ENCODE measurements at places on chromosomes 3 and 15. TPM values are rescaled to one million over a fixed set of nuclear protein-coding genes. Genes with fewer than 3 reads are reported as not detected.

- no peak for DNase-seq
These were observed 55.8 kb upstream of the PDZRN3 start for GRCh38 chr3:73680391-73681095.

Gene LRRC31
- not detected for total RNA-seq

DNA sequence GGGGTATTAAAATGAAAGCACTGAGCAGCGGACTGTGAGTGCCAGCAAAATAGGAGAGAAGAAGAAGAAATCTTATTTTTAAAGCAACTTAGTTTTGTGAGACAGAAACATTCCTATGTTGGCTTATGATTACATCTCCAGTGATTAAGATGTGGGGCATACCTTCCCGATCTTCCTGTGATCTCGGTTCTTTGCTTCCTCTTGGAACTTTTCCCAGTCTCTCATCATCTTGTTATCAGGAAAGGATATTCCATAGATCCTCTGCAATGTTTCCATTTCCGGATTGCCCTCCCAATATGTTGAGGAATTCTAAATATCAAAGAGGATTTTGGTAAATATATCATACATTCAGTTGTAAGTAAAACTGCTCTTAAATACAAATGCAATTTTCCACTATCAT, 22.2 kb downstream of the TARS3 start:
- DNase-seq, result no peak

DNA sequence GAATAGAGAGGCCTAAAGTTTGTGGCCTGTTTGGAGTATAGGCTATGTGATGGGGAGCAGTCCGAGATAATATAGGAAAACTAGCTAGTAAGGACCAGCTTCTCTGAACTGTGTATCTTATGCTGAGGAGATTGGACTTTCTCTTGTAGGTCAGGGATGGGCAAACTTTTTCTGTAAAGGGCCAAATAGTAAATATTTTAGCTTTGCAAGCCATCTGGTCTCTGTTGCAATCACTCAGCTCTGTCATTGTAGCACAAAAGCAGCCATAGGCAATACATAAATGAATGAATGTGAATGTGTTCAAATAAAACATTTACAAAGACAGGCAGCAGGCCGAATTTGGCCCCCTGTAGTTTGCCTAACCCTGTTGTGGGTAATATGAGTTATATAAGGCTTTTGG, 24.5 kb downstream of the TMOD3 start:
- no peak for DNase-seq

Gene KBTBD8
- total RNA-seq, result 1.1 TPM

- no peak for DNase-seq
These were observed 1.3 kb downstream of the LRRC15 start for GRCh38 chr3:194367992-194368841.

Gene NPAP1
- not detected for total RNA-seq

DNA sequence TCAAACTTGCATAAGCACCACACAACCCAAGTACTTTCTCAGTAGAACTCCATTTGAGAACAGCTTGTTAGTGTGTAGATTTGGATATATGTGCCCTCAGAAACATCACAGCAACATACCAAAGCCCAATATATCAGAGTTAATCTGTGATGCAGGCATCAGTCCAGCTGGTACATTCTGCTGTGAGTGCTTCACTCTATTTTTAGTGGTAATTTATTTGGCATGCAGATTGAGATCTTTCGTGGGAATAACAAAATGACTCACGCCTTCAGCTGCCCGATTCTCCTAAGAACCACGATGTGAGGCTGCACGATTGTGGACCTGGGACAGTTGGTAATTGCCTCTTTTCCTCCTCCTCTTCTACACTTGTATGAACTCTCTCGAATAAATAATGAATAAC, 730.7 kb downstream of the SQOR start:
- DNase-seq, result no peak

Gene ERICH6
- not detected for total RNA-seq

DNA sequence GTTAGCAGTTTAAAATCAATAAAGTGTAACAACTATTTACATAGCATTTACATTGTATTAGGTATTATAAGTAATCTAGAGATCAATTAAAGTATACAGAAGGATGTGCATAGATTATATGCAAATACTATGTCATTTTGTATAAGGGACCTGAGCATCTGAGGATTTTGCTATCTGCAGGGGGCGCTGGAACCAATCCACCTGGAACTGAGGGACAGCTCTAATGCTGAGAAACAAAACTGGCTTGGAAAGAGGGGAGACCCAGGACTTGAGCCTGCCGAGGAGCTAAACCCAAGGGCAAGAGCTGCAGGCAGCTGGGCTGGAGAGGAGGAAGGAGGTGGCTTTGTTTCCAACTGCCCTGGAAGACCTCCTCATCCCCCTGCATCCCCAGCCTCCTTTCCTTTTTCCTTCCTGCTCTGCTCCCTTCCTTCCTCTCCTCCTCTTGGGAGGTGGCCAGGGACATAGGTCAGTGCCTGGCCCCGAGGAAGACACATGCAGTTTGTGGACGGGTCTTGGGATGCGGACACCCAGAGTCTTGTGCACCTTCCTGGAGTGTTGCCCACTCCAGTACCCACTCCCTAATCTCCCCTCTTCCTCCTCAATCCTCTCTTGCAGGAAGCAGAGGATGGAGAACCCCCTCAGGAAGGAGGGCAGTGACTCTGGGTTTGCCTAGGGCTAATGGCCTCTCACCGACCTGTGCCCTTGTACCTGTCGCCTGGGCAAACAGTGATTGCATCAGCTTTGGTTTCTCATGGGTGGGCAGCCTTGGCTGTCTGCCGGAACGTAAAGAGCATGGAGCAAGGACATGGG, 825 bp upstream of the RTP3 start:
- no peak for DNase-seq

GRCh38 chr3:145294572-145294971, 866.4 kb downstream of the PLOD2 start:
- DNase-seq, result no peak

- DNase-seq, result no peak
These were observed 45.2 kb downstream of the C2CD4B start for GRCh38 chr15:62119874-62120273.

Gene INO80
- total RNA-seq, result 22.6 TPM

DNA sequence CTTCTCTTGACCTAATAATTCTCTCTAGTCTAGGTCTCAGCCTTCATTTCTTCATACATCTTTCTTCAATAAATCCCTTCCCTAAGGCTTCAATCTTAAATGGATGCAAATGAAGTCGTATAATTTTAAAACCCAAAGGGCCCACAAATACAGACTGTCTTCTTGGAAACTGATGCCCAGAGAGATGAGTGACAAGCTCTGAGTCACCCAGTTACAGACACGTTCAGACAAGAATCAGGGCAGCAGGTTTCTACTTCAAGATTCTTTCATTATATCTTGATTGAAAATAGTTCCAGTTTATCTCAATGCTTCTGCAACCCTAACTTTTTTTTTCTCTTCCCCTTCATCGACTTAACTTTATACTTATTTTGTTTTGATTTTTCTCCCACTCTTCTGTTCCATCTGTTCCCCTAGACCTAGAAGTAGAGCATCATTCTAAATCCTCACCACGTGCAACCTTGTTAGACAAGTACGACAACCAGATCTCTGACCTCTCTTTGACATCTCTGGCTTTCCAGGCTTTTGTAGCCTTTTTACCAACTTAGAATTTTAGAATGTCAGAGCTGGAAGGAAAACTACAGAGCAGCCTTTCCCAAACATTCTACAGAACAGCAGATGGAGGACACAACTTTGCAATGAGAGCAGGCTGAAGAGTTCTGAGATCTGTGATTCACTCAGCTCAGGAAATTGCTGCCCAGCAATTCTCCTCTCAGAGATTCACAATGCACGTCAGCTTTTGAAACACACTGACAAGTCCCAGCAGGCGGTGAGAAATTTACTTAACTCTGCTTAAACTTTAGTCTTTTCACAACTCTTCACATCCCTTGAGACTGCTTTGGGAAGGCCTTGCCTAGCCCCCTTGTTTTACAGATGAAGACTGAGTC, 25.3 kb downstream of the NCEH1 start:
- no peak for DNase-seq

GRCh38 chr3:70179111-70179510, 133.3 kb downstream of the MDFIC2 start:
- DNase-seq, result no peak

Gene PIF1
- total RNA-seq, result 7.5 TPM

- DNase-seq, result no peak
These were observed 176.3 kb upstream of the LMCD1 start for GRCh38 chr3:8325306-8325705.

DNA sequence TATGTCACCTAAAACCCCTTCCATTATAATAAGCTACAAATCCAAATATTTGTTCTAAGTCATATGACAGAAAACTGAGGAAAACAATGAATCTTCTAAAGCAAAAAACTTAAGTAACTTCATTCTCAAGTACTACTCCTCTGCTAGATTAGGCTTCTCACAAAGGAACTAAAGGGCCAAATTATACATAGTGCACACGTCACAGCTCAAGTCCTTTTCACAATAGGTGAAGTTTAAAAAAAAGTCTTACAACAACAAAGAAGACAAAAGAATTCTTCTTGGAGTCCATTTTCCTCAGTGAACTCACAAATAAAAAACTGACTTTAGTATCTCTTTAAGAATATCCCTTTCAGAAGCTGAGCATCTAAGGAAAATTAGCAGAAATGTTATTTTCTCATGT, 479.9 kb downstream of the MAGI1 start:
- DNase-seq, result no peak

Gene LACTB
- total RNA-seq, result 30.6 TPM

DNA sequence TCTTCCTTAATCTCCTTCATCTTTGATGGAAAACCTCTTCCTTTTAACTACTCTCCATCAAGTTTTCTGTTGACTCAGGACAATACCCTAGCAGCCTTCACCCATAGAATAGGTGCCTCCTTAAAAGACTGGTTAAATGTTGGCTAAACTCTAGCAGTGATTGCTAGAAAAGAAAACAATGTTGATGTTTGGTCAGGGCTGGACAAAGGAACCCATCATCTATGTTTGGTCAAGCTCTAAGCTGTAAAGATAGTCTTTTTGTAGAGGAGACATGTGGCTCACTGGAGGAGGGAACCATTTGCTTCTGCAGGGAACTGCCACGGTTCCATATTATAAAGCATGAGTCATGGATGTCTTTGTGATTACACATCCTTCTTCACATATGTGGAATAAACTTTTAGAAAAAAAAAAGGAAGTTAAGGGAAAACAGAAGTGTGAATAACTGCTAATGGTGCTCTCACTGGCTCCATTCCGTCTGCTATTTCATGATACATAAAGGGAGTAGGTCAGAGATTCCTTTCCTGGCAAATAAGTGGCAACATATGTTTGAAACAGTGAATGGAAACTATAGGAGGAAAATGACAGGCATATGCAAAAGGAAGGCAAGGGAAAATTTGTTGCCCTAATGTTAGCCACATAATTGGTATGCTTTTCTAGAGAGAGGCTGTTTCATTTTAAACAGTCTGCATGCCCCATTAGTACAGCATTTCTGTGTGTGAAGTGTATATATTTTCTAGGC, 78.2 kb downstream of the CMSS1 start:
- DNase-seq, result no peak

DNA sequence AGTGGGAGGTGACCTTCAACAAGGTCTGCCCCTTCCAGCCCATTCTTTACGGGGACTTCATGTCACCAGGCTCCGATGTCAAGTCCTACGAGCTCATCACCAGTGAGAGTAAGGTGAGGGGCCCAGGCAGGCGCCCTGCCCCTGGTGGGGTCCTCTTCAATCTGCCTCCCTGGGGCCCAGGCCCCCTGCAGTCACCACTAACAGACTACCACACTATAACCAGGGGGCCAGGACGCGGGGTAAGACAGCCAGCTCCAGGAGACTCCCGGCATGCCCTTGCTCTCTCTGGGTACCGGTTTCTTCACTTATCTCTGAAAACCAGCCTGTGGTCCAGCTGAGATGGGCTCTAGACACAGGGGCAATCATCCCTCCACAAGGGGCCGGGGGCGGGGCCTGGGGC, 63.9 kb downstream of the DNAH1 start:
- DNase-seq, result no peak

GRCh38 chr15:71245588-71245987, 130.3 kb downstream of the THSD4 start:
- no peak for DNase-seq

GRCh38 chr15:22904736-22905135, 66.3 kb downstream of the NIPA2 start:
- no peak for DNase-seq

DNA sequence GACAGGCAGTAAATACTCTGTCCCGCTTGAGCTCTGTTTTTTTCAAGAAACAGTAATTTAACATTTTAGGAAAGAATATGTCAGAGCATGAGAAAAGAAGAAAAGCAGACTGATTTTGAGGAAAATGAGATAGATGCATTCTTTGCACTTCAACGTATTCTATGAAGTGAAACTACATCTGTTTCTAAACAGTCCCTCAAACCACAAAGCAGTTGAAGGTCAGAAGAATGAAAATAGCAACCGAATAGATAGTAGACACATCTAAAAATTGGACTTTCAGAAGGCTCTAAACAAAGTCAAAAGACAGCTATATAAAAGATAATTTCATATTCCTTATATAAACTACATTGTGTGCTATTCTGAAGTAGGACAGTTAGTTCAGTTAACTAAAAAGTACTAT, 172.6 kb upstream of the LRRC3B start:
- DNase-seq, result no peak

DNA sequence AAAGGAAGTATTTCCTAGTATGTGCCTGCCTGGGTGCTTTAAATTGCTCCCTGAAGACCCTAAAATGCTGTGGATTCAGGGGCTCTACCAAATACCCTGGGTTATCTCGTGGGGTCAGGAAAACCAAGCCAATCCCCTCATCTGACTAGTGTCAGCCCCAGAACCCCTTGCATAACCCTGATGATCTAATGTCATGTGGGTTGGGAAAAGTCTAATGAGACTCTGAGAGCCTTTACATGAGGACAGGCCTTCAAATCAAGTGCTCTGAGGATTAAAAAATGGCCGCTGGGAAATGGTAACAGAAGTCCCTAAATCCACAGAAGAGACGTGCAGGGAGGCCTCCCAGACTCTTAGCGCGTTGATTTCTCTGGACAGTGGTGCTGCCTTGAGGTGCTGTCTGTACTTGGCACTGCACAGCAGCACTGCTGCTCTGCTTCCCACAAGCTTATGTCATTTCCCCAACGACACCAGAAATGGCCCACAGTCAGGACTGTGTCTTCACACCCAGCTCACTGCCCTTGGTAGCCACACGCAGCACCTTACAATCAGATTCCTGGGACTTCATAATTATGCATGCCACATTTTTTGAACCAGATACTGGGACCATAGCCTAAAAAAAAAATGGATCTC, 16.6 kb downstream of the EIF4E3 start:
- no peak for DNase-seq

Gene SCAANT1
- total RNA-seq, result not detected

DNA sequence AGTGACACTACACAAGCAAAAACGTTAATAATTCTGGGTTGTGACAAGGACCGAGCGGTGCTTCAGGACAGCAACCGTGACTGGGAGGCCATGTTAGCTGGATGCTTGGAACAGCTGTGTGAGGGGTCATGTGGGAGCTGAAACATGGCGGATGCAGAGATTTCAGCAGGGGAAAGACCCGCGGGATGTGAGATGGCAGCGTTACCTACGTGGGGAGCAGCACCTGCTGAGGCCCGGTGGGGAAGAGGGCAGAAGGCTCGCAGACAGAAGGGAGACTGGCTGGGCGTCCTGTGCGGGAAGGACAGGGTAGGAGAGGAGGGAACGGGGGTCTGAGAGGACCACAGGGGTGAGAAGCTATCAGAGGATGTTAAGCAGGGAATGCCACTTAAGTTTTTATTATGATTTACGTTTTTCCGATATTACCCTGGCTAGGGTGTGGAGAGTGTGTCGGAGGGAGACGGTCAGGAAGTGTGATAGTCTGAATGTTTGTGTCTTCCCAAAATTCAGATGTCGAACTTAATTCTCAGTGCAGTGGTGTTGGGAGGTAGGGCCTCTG, 228.8 kb upstream of the LYSMD4 start:
- no peak for DNase-seq
